ENCODE measurements at places on chromosomes 6 and 20. TPM values are rescaled to one million over a fixed set of nuclear protein-coding genes. Genes with fewer than 3 reads are reported as not detected.

- DNase-seq: peak; percentile 73
Observed at GRCh38 chr20:32325706-32326503, 32.2 kb upstream of the ASXL1 start.

GRCh38 chr20:45993197-45993951, 15.3 kb upstream of the MMP9 start:
- DNase-seq: peak; percentile 74

DNA sequence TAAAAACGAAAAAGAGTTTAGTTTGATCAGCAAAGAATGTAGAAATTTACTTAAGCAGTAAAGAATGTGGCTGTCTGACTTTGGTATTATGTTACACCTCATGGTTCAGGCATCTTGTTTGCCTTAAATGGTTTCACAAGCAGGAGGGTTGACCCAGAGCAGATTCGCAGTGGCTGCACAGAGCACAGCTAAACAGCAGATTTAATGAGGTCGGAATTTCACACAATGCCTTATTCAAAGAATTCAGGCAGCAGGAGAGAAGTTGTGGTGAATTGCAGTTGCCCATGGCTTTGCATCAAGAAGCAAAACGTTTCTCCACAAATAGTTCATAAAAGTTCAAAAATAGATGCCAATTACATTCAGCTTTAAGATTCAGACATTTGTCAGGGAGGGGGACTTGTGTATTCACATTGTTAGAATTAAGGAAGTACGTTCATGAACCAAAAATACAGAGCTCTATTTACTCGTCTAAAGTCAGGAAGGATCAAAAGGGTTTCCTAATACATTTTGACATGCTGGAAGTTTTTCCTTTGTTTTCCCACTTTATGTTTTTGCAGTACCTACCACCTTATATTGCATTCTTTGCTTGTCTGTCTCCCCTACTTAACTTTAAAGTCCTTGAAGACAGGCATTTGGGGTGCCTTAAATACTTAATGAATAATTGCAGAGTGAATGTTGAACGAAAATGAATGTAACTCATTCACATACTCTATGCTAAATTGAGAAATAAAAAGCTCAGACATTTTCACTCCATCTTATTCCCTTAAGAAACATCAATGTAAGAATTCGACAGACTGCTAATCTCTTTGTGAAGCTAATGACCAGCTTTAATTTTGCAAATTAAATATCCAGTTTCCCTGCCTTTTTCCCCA, 1163.6 kb upstream of the CITED2 start:
- DNase-seq: peak; percentile 97

DNA sequence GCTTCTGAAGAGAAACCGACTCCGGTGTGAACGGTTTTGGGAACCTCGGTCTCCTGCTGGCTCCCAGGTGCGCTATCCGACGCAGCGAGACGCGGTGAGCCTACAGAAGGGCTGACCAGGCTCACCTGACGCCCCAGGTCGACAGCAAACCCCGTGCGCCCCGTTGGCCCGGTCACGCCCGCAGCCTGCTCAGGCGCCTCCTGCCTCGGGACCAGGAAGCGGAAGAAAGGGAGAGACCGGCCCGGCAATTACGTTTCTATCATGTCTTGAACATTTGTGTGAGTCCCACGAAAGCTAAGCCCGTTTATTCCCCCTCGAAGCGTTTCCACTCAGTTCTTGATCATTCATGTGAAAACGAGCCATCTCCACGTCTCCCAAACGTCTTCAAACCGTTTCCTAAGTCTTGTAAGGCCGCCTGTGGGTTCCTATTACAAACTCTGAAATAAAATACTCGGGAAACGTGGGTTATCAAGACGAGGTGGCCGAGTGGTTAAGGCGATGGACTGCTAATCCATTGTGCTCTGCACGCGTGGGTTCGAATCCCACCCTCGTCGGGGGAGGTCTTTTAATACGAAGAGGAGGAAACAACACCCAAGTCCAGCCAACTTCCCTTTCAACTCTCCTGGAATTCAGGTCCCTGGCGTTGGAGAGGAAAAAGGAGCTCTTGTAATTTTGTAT, 150.5 kb upstream of the PRSS16 start:
- peak; percentile 63 for DNase-seq

DNA sequence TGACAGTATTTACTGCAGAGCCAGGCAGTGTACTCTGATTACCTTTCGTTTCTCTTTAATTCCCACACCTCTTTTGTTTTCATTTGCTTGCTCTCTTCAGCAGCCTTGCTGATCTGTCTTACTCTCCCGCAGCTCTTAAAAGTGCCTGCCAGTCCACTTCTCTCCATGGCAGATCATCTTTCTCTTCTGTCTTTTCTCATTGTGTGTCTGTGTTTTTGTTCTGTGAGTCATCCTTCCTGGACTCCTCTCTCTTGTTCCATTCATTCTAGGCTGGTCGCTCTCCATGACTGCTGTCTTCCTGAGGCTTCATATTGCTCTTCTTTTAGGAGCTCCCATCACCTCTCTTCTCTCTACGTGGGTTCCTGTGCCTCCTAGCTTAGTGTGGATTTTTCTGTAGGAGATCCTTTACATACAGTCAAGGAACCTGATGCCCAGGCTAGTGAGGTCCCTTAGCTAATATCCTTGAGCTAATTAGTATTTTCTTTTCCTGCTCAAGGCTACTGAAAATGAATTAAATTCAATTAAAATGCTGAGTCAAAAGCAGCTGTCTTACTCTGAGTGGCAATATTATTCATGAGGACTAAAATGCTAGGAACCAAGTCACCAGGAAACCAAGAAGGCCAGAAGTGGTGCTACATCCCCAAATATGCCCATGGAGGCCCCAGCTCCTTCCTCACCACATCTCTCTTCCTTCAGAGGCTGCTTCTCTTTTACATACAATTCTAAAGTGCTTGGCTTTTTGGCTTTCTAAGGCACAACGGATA, 86.1 kb downstream of the SLX4IP start:
- peak; percentile 88 for DNase-seq

DNA sequence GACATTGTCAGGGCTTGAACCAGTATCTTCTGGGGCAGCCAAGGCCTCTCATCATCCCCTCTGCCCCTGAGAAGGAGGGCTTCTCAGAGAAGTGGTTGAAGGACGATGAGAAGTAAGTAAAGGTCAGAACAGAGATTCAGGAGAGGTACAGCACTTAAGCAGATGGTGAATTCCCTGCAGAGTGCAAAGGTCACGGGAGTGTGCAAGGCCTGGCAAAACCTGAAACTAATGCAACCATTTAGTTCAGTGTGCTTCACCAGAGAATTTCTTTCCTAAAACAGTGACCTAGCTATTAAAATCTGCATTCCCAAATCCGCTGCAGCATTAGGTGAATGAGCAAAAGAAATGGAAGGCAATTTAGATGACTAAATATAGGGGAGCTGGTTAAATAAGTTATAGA, 58.4 kb downstream of the TRERF1 start:
- DNase-seq: no peak

DNA sequence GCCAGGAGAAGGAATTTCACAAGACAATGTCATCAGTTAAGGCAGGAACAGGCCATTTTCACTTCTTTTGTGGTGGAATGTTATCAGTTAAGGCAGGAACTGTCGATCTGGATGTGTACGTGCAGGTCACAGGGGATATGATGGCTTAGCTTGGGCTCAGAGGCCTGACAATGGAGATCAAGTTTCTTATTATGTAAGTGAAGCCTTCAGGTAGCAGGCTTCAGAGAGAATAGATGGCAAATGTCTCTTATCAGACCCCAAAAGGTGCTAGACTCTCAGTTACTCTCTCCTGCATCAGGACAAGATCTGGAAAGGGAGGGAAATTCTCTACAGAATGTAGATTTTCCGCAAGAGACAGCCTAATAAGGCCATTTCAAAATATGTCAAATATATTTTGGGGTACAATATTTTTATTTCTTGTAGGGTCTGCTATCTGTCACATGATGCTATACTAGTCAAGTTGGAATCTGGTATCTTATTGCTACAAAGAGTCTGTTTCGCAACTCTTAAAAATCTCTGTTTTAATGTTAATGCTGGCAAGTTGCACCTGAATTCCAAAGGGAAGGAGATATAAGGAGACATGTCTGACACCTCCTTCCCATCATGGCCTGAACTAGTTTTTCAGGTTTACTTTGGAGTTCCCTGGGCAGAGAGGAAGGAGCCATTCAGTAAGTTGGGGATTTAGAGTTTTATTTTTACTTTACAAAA, 48.8 kb downstream of the TRDN start:
- DNase-seq: no peak

- DNase-seq: no peak
Observed at GRCh38 chr6:152063170-152063921, 255.9 kb downstream of the ESR1 start.

PGC gene
- total RNA-seq: not detected

TRDN gene
- total RNA-seq: not detected

OR2J2 gene
- total RNA-seq: not detected

Measured in GM23248 (cell line).